ENCODE measurements at places on chromosomes 6 and 20. TPM values are rescaled to one million over a fixed set of nuclear protein-coding genes. Genes with fewer than 3 reads are reported as not detected.

The STX11 gene
- 49.6 TPM for total RNA-seq

The MATN4 gene
- total RNA-seq: 0.29 TPM

The FLRT3 gene
- total RNA-seq: 71.2 TPM

The UNC5CL gene
- total RNA-seq: 1.4 TPM
